Activated CD4-positive, CD25-positive, alpha-beta regulatory T cell treated with anti-CD3 and anti-CD28 coated beads, Interleukin-2, amount 50 U/mL, for 24 hours (primary cell): ENCODE measurements at places on chromosomes 4 and X.
A peak's percentile ranks its signal among the peaks of the same experiment; 100 is the strongest.

DNA sequence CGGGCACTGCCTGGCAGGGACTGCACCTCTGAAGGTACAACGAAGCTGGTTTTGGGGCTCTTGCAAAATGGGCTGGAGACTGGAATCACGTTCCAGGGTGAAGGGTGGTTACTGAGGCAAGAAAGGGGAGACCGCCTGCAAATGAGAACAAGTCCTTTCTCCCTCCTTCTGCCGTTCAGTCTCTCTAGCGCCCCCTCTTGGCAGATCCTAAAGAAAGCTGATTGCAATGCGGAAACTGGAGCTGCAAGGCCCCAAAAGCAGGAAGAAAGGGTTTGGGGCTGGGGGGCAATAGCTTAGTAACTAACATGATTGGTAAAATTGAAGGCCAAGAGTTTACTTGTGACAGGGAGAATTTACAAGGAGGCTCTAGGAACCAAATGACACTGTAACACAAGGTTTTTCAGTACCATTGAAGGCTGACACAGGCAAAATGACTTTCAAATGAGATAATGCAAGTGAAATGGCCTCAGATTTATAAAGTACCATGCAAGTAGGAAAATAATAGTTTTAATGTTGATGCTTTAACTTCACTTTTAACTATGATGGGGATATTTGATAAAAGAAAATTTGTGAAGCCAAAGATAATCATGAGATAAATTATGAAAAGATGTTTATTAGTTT, 222.7 kb upstream of the HAND2 start:
- ATAC-seq = no peak

- no peak for ATAC-seq
Measured at GRCh38 chr4:47406408-47406807, 57.1 kb downstream of the COMMD8 start.

- ATAC-seq = no peak
Measured at GRCh38 chrX:82765811-82766210, 742.3 kb upstream of the POU3F4 start.

GRCh38 chrX:9582956-9583355, 118.1 kb downstream of the TBL1X start:
- no peak for ATAC-seq

DNA sequence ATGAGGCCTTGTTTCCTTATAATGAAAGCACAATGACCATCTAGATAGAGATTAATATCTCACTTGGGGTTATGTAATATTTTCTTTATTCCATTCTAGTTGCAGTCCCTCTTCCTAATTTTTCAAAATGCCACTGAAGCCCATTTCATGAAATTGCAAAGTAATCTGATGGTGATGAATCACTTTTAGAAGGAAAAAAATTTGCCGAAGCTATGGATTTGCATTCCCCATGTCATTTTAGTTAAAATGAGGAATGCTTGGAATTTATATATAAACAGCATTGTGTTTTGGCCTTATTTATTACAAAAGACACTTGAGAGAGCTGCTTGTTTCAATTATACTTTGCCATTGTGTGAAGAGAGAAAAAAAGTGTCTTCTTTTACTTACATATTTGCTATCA, 241.7 kb upstream of the TEX13A start:
- ATAC-seq = no peak

- ATAC-seq = no peak
Measured at GRCh38 chr4:7593646-7594412, 159.1 kb upstream of the PSAPL1 start.

DNA sequence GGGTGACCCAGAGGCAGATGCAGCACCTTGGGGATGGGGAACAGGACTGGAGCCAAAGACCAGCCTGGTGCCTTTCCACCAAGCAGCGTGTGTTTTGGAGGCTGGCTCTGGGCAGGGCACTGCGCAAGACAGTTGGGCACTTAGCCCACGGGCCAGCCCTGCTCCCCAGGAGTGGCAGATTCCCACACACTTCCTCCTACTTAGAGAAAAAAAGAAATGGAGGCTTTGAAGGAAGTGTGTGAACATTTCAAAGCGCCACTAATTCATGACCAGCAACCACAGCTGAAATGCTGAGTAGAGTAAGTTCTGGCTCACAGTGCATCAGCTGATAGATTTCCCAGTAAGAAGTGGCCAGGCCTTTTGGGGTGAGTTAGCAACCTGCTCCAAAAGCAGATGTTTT, 54.9 kb upstream of the LGI2 start:
- no peak for ATAC-seq

GRCh38 chr4:173332963-173333657, 1.0 kb downstream of the HMGB2 start:
- ATAC-seq = no peak

- no peak for ATAC-seq
Measured at GRCh38 chrX:72347366-72347765, 41.7 kb upstream of the CITED1 start.

- ATAC-seq = peak; percentile 59
Measured at GRCh38 chrX:11558972-11559371, 106.7 kb downstream of the ARHGAP6 start.

DNA sequence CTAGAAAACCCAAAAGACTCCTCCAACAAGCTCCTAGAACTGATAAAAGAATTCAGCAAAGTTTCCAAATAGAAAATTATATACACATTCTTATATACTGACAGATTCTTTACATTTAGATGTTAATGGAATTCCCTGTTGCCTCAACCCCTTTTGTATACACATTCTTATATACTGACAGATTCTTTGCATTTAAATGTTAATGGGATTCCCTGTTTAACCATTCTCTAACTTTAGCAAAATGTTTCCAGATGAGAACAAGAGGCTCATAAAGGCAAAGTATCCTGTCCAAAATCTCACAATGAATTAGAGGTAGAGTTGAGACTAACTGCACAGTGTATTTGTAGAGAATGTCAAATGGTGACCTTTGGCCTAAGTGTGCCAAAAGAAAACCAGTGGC, 23.1 kb upstream of the AR start:
- no peak for ATAC-seq

- no peak for ATAC-seq
Measured at GRCh38 chrX:87475793-87476192, 41.8 kb upstream of the KLHL4 start.

GRCh38 chr4:17877661-17878060, 66.9 kb downstream of the NCAPG start:
- no peak for ATAC-seq

GRCh38 chr4:72817012-72817411, 248.0 kb upstream of the ADAMTS3 start:
- no peak for ATAC-seq

DNA sequence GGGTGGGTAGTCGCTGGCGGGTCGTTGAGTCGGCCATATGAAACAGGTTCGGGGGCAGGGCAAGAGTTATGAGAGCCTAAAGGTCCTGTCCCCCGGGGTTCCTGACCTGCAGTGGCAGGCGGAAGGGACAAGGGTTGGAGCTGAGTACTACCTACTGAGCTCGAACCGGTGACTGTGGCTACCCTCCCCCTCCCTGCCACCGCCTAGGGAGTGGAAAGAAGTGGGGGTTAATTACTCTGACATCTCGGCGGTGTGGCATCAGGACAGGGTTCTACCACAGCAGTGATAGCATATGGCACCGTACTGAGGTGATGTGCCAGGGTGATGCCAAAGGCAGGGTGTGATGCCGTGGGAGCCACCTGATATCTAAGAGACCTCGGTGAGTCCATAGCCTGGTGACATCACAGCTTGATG, 307 bp downstream of the ATG4A start:
- peak; percentile 10 for ATAC-seq

DNA sequence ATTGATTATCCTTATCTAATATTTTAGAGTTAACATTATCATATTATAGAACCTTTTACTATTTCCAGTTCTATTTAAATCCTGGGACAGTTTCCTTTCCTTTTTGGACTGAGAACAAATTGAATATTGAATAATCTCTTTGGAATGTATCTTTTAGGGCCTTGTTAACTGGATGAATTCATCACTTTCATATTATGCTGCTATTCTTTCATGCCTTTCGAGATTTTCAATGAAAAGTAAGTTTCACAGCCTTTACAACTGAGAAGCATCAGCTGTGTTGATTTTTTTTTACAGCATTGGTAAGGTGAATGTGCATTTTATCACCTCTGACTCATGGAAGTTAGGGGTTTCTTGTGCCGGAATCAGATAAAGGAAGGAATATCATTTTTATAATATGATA, 39.6 kb downstream of the PDLIM5 start:
- ATAC-seq = no peak

DNA sequence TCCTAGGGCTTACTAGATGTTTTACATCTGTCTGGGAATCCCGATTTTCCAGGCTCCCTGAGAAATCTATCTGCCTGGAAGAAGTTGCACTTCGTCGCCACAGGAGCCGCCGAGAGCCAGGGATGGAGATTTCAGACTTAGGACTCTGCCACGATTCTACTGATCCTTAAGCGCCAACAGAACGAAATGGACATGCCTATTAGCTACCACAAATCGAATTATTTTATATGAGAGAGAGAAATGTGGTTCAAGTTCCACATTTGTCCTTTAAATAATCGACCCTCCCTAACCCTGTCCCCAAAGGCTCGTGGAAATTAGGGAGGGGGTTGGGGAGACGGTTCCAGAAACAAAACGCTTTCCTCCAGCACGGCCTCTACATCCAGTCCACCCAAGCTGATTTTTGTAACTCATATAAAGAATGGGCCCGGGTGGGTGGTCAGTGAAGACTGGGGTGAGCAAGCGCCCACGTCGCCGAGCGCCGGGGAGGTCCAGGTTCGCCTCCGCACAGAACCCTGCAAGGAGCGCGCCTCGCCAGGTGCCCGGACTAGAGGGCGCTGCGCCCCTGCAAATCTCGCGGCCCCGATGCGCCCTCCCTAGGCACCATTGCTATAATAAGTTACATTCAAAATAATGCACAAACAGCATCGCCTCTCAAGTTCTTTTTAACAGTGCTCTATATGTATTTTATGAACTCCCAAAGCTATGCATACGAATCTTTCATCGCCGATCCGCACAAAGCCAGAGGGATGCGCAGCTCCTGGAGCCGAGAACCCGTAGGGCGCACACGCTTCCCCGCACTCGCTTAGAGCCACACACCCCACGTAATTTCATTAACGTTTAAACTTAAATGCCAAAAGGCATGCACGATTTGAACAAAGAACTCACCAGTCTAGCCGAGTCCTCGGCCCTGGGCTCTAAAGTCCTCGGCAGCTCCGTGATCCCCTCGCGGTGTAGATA, 2.1 kb upstream of the FAT1 start:
- no peak for ATAC-seq

- ATAC-seq = no peak
Measured at GRCh38 chrX:9912351-9913145, 54.6 kb upstream of the CLDN34 start.

GRCh38 chrX:49237060-49237459, 1.8 kb downstream of the CCDC22 start:
- no peak for ATAC-seq

GRCh38 chrX:150506020-150506419, 62.4 kb upstream of the MTM1 start:
- no peak for ATAC-seq

- no peak for ATAC-seq
Measured at GRCh38 chrX:153764786-153765137, 713 bp downstream of the PLXNB3 start.

DNA sequence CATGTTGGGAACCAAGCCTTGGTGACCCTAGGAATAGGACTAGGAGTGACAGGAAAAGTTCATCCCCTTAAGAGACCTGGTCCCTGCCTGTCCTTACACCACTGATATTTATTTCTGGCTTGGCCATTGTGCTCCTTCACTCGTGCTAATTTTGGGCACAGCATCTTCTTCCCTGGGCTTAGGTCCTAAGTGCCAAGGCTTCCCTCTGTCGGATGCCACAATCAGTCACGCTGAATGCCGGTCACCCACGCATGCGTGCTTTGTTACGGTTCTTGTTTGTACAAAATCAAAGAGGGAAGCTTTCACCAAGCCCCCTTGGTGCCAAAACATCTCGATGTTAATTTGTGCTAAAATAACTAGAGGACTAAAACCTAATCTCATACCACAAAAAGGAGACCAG, 17.4 kb upstream of the MAP3K15 start:
- ATAC-seq = no peak

GRCh38 chrX:136162827-136163570, 15.7 kb downstream of the FHL1 start:
- ATAC-seq = no peak

- ATAC-seq = no peak
Measured at GRCh38 chr4:55545151-55545550, 1.6 kb downstream of the CLOCK start.

DNA sequence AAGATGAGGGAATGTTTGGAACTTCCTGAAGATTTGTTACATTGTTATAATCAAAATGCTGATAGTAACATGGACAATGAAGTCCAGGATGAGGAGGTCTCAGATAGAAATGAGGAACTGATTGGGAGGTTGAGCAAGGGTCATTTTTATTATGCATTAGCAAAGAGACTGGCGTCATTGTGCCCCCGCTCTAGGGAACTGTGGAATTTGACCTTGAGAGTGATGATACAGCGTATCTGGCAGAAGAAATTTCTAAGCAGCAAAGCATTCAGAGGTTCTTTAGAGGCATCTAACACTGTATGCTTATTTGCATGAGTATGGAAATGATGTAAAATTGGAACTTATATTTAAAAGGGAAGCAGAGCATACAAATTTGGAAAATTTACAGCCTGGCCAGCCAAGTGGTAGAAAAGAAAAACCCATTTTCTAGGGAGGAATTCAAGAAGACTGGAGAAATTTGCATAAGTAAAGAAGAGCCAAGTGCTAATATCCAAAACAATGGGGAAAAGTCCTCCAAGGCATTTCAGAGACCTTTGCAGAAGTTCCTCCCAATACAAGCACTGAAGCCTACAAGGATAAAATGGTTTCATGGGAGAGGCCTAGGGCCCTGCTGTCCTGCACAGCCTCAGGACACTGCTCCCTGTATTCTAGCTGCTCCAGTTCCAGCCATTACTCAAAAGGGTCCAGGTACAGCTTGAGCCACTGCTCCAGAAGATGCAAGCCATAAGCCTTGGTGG, 483.0 kb upstream of the NDST4 start:
- ATAC-seq = no peak

DNA sequence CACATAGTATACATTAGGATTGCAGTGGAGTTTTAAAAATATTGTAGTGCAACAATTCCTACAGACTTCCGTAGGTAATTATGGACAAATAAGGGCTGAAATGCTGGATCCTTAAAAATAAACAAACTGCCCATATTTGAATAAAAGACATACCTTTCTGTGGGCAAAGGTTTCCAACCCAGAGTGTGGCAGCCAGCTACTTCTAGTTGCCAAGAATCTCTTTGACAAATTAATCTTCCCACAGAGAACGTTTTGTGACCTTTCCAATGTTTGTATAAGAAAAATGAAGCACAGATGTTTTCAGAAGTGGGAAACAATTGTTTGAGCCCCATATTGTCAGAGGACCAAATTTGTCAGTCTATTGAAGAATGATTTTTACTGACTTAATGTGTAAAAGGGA, 21.1 kb downstream of the GRPR start:
- ATAC-seq = no peak

DNA sequence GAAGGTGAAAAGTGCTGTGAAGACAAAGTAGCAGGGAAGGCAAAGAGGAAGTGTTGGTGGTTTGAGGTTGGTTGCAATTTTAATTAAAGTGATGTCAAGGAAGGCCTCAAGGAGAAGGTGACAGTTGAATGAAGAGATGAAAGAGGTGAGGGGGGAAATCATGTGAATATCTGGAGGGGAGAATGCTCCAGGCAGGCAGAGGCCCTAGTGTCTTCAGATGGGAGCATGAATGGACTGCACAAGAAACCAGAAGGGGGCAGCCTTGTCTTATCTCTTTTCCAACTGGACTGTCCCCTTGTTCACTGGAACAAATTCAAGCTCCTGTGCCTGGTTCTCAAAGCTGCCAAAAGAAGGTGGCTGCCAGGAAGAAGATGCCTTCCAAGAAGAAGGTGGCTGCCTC, 68.4 kb downstream of the MAOB start:
- ATAC-seq = no peak
